Posterior cingulate gyrus (tissue), 11 donors: ENCODE measurements at places on chromosomes 5 and 9.

GRCh38 chr9:129610473-129611306, 10.2 kb downstream of the C9orf50 start:
- DNase-seq: peak; percentile 91

DNA sequence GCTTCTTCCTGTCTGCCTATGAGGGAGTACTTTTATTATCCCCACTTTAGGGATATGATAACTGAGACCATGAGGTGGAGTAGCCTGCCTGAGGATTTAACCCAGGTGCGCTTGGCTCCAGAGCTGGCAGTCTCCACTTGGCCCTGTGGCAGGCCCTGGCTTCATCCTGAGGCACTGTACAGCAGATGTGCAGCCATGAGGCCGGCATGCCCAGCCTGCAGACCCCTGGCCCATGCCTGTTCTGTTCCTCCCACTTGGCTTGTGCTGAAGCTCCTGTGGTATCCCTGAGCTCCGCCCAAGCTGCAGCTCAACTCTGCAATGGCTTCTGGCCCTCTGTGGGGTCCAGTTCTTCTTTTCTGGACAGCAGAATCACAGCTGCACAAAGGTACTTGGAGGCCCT, 31.8 kb upstream of the RAPGEF1 start:
- peak; percentile 61 for DNase-seq

DNA sequence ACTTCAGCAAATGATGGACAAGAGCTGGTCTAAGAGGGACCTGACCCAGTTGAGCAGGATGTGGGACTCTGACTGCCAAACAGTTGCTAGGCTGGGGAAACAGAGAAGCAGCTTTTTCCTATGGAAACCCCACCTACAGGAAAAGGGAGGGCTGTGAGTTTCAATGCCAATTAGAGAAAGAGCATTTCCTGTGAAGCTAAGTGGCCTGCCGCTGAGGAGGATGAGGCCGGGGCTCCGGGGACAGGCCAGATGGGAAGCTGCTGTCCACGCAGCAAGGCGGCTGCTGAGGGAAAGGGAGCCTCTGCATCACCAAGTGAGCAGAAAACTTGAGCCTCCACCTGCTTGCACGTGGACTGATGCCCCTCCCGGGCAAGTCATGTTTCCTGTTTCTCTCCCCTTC, at the start of gene PCDH12:
Gene PCDH12, minus strand, starts transcription at position 90 of the 400 bp plus-strand sequence. CDS start 351 bp downstream, outside the sequence.
- no peak for DNase-seq

DNA sequence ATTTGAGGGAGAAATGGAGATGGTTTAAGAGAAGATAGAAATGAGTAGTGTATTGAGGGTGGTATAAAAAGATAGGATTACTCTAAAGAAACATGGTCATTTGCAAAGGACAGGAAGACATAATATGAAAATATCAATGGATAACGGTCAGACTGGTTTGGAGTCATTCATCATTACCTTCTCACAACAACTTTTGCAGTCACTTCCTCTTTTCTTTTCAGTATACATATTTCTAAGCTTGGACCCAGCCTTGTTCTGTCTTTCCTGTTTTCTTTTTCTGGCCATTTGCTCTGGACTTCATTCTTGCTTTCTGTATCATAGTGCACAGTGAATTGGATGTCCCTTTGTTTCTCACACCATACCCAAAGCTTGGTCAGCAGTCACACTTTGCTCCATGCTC, 966.5 kb upstream of the TYRP1 start:
- no peak for DNase-seq

GRCh38 chr9:14752271-14752670, 29.7 kb upstream of the CER1 start:
- no peak for DNase-seq

- DNase-seq: no peak
These were observed 24.0 kb upstream of the CARTPT start for GRCh38 chr5:71695071-71695470.

- DNase-seq: no peak
These were observed 32.9 kb upstream of the CNOT6 start for GRCh38 chr5:180461303-180461702.

DNA sequence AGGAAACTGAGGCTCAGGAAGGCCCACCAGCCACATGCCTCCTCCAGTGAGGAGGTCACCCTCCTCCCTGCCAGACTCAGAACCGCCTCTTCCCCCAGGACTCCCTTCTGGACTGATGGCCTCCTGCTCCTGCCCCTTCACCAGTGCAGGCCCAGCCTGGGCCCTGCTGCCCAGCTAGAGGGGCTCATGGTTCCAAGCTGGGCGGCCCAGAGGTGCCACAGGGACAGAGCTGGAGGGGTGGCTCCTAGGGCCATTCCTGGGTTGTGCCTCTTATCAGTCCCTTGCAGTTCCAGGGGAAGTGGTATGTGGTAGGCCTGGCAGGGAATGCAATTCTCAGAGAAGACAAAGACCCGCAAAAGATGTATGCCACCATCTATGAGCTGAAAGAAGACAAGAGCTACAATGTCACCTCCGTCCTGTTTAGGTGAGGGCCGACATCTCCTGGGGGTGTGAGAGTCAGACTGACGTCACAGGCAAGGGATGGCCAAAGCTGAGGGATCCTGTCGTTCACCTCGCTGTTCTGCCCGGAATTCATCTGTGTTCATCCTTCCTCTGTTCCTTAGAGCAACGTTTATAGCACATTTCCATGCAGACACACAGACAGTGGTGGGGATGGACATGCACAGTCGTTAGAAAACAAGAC, 819 bp downstream of the LCN2 start:
- no peak for DNase-seq

GRCh38 chr5:174165406-174165805, 119.9 kb downstream of the NSG2 start:
- DNase-seq: no peak

GRCh38 chr5:115260248-115260647, 2.4 kb downstream of the PGGT1B start:
- DNase-seq: no peak

GRCh38 chr5:79793304-79793703, 103.7 kb downstream of the CMYA5 start:
- no peak for DNase-seq

DNA sequence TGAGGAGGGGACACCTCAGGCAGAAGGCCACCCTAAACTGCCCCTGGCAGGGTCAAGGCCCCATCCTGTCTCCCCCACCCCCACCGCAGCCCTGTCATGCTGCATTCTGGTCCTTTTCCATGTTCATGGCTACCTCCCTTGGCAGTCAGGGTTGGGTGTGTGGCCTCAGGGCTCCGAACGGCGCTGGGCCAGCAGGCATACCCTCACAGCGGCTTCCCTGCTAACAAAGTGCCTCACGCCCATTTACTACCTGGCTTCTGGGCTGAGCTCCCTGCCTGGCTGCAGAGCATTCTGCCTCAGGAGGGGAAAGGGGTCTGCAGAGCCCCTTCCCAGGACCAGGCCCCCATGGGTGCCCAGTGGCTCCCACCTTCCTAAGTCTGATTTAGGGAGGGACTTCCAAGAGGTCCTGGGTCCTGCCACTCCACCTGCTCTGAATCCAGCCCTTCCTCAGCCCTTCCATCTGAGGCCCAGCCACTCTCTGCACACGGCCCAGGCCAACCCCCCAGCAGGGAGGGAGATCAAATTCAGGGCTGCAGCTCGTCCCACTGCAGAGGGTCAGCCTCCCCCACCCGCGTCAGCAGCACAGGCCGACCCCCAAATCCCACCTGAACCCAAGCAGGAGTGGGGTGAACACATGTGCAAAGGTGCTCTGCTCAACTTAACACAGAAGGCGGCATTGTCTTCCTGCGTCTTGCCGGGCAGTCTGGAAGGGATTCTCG, 115.9 kb upstream of the PHYKPL start:
- DNase-seq: peak; percentile 15

DNA sequence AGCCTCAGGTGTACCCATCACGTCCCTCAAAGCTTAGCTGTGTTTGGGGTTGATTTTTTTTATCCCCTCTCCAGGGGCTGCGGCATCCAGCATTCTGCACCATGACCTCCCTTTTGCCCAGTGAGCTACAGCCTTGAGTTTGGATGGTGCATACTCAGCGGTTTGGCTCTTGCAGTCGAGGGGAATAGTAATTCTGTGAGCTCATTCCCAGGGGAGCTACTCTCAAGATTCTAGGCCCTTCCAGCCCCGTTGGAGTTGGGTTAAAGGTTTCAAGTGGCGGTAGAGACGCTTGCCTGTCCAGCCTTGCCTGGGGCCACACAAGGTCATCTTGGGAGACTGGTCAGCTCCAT, 102.2 kb upstream of the SPRY4 start:
- DNase-seq: no peak

- DNase-seq: no peak
These were observed 2.4 kb upstream of the UHRF2 start for GRCh38 chr9:6410633-6411032.

DNA sequence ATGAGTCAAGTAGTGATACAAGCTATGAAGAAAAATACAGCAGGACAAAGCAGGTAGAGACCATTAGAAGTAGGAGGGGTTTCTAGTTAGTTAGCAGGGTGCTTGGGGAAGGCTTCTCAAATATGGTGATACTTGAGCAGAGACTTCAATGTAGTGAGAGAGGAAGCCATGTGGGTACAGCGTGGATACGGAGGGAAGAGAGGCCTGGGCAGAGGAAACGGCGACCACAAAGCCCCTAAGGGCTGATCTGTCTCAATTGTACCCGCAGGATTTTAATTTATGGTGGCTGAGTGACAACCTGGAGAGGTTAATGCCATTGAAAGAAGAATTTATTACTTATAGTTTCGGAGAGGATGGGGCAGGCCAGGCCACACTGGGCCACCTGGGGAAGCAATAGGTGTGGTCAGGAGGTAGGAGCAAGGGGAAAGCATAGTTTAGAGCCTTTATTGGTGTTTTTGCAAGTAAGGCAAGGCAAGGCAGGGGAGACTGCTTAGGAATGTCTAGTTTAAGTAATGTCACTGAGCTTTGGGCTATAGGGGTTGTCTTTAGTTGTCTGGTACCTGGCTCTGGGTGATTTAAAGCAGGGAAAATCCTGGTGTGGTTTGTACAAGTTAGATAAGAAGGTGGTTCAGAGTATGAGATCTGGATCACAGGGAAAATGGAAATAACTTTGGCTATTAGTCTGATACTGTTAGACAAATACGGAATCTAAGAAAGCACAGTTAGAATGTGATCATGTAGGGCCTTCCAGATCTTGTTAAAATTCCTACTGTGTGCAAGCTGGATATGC, 42.6 kb downstream of the GCNT4 start:
- DNase-seq: no peak
